Hematopoietic multipotent progenitor cell treated with erythropoietin and hydrocortisone succinate and interleukin-3 and kit ligand, for 8 days (in vitro differentiated cells): ENCODE measurements at places on chromosomes 1 and 21.

DNA sequence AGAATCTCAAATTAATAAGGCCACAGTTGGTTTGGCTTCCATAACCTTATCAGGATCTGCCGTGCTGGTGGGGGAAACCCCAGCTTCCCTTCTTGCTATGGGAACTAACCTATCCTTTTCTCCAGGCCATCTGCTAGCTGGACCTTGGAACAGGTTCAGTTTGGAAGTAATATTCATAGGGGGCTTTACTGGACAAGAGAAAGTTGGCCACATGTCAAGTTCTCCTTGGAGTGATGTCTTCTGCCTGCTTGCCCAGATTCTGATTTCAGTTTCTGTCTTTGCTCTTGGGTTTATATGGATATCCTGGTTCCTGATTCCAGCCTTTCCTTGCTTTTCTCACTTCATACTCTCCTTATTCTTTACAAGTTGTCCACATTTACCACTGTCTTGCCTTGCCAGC is 279.6 kb downstream of the ASTN1 start:
- DNase-seq, result no peak

GRCh38 chr1:24003331-24003972 is 23.3 kb upstream of the SRSF10 start:
- no peak for DNase-seq

DNA sequence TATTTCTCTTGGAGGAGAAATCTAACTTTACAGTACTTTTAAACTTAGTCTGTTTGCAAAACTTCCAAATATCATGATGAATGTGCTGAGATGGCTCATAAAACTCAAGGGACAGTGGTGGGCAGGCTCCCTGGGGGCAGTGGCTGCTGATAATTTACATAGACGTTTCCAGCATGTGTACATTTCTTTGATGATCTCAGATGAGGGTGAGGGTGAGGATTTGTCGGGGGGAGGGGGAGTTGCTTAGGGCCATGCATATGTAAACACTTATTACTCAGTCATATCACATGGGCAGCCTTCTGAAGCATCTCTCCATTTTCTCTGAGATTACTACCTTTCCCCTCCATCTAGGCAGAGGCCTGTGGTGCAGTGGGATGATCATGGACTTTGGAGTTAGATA is 152.9 kb upstream of the HMGB4 start:
- no peak for DNase-seq

- no peak for DNase-seq
These were observed 12.5 kb downstream of the CHD5 start for GRCh38 chr1:6167391-6168303.

GRCh38 chr1:211697356-211697755 is 21.9 kb upstream of the NEK2 start:
- DNase-seq, result no peak

DNA sequence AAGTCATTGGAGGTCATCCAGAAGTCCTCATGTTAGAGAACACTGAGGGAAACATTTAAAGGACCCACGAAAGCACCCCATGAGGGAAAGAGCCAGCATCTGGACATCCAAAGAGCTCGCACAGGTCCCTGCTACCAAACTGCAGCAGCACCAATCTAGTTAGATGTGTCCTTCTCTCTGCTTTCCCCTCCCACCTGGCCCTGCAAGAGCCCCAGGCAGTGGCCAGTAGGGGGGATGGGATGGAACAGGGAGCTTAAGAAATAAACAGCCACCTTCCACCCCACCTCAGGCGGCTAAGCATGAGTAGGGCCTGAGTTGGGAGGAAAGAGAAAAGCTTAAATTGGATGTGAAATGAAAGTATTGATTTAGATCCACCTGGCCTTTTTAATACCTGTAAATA is 175.9 kb upstream of the KCND3 start:
- no peak for DNase-seq

- DNase-seq, result peak; percentile 88
These were observed 15.5 kb upstream of the GSTM4 start for GRCh38 chr1:109640285-109640865.

- no peak for DNase-seq
These were observed 44.8 kb downstream of the CLEC20A start for GRCh38 chr1:178452013-178452412.

DNA sequence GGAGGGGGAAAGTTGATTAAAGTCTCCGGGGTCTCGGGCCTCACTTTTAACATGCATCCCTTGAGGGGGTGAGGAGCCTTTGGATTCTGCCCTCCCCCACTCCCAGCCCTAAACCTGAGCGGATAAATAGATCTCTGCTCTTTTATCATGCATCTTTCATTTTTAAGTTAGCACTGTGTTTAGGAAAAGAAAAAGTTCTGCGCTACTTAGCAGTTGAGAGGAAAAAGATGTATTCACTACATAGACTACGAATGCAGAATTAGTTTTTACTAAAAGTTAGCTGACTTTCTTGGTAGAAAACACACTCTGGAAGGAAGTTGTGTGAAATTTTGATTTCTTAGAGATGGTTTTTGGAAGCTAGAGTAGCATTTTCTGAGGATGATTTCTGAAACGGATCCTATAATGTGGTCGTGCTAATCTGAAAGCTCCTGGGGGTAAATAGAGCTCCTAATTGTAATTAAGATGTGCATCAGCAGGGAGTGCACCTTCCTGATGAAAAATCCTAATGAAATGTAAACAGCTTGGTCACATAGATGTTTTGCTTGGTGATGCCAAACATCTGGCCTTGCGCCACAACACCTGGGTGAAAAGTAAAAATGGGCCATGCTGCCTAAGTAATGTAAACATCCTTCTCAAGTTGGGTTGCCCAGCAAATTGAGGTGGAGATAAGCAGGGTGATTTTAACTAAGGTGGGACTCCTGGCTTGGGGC is 1.8 kb downstream of the ROR1 start:
- no peak for DNase-seq

DNA sequence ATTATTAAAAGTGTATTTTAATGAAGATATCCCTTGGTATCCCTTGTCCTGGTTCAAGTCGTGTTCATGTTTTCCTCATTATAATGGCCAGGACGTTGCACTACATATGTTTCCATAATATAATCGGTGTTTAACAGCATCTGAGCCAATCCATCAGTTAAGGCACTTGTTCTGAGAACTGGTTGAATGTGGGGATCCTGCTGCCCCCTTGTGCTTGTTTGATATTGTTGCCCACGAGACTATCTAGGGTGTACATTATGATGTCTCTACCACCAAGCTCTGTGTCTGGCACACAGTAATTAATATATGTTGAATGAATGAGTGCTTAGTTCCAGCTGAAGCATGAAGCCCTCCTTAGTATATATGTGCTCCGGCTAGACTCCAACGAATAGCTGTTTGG is 193.0 kb downstream of the CACNA1E start:
- DNase-seq, result peak; percentile 47

DNA sequence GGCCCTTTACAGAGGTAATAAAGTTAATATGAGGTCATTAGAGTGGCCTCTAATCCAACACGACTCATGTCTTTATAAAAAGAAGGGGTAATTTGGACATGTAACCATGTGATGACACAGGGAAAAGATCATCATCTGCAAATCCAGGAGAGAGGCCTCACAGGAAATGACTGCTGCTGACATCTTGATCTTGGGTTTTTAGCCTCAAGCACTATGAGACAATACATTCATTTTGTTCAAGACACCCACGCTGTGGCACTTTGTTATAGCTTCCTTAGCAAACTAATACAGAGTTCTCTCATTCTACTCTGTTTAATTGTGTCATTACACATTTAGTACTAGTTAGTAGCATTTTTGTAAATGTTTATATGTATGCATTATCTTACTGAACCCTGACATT is 64.0 kb upstream of the RUNX1 start:
- no peak for DNase-seq
